Osteocyte (in vitro differentiated cells): ENCODE measurements at places on chromosomes 4 and X. TPM values are rescaled to one million over a fixed set of nuclear protein-coding genes. Genes with fewer than 3 reads are reported as not detected.

CT45A5 gene
- total RNA-seq: not detected in 2 replicates

BMPR1B gene
- total RNA-seq: 1.5 and 2.4 TPM in 2 replicates

JCHAIN gene
- total RNA-seq: not detected in 2 replicates

DNA sequence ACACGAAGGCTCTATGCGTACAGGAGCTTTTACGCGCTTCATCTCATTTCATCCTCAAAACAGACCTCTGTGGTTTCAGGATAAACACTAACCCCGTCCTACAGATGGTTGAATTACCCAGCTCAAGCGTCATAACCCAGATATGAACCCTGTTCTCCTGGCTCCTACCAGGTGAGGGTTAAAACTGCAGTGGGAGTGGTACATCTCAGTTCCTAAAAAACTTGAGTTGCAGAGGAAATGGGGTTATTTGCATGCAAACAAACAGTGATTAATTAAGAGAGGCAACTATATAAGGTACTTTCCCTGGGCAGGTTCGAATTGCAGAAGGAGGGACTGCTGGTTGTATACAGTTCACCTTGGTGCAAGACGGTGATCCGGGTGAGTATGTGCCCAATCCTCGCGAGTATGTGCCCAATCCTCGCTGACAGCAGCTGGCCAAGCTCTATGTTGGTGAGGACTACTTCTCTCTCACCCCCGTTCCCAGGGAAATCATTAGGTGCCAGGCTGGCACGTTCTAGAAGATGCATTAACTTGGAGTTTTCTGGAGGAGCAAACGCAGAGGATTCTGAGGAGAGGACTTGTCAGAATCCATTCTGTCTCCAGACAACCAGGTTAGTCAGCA lies 72.6 kb downstream of the FHDC1 start:
- DNase-seq: no peak

DNA sequence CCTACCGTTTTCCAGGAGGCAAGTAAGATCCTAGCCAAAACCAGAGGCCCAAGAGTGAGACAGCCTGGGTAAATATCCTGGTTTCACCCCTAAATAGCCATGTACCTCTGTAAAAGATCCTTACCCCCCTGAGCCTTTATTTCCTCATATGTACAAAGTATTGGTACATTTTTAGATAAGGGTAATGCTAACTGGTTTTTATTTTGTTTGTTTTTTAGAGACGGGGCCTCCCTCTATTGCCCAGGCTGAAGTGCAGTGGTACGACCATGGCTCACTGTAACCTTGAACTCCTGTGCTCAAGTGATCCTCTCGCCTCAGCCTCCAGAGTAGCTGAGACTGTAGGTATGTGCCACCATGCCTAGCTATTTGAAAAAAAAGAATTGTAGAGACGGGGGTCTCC lies 29.4 kb downstream of the SERPINA7 start:
- DNase-seq: no peak

- no peak for DNase-seq
Observed at GRCh38 chr4:15451866-15452765, 17.6 kb upstream of the CC2D2A start.

DNA sequence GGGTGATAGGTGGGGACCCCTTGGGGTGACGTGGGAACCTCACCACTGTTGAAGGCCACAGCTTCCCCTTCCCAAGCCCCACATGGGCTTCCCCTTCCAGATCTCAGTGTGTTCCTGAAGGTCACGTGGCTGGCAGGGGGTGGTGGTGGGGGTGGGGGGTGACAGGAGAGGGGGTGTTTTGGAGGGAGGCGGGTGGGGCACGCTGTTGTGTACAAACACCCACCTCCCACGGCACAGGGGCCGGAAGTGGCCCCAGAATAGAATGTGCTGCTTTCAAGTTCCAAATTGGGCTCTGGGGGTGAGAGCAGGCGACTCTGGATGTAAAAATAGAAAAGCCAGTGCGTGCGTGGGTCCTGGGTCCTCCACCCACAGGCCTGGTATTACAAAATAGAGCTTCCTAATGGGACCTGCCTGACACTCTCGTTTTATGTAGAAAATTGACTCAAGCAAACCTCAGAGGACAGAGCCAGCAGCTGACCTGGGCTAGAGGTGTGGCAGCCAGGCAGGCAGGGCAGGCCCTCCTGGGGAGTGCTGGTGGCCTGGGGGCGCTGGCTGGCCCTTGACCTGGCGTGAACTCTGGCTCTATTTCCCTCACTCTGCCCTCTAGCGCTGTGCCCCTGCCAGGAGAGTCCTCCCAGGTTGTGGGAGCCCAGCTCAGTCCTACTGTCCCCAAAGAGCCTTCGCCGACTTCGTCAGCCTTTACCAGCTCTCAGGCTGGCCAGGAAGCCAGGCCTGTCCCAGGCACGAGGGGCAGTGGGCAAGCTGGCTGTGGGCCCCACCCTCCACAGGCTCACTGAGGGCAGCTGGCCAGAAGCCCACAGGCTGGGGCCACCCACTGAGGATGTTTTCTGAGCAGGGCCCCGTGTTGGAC lies 5.4 kb upstream of the SH3BP2 start:
- no peak for DNase-seq

DNA sequence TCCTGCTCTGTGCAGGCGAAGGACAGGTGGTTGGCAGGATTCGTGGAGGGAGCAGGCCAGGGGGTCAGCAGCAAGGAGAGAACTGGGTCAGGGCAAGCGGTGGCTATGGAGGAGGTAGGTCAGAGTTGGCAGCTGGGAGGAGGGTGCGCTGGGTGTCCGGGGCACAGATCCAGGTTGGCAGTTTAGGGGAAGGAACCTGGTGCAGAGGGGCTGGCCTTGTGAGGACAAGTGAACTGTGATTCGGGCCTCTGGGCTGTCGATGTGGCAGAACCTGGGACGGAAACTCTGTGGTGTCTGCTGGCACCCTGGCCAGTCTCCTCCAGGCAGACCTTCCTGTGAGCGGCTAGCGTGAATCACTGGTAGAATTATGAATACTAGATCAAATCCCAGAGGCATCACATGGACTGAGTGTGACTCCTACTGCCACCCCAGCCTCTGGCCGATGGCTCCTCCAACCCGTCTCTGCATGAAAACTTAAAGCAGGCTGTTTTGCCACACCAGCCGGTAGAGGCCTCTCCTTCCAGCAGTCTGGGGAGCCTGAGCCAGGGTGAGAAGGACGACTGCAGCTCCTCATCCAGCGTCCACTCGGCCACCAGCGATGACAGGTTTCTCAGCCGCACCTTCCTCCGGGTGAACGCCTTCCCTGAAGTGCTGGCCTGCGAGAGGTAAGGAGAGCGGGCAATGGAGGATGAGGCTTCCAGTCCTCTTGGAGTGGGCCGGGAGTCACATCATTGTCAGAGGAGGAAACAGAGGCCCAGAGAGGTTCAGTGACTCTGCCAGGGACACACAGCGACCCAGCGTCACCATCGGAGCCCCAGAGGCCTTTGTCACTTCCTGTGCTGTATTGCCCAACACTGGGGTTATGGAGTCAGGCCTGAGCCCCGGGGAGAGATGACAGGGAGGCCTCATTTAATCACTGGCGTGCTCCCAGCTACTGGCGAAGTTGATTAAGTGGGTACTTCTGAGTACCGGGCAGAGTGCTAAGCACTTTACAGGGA lies 20.3 kb downstream of the EVC start:
- DNase-seq: no peak

DNA sequence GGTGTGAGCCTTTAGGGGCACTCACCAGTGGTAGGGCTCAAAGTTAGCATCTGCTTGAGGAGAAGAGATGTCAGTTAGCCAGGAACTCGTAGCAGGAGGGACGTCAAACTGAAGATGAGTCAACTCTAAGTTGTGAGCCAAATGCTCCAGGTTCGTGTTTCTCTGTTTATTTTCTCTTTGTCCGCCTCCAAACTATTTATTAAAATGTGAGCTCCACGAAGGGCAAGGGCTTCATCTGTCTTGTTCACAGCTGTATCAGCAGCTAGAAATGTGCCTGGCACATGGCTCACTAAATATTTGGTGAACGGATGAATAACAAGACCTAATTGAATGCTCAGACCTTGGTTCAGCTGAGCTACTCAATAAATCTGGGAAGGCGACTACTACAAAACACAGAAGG lies 248.9 kb downstream of the BCOR start:
- DNase-seq: no peak

DNA sequence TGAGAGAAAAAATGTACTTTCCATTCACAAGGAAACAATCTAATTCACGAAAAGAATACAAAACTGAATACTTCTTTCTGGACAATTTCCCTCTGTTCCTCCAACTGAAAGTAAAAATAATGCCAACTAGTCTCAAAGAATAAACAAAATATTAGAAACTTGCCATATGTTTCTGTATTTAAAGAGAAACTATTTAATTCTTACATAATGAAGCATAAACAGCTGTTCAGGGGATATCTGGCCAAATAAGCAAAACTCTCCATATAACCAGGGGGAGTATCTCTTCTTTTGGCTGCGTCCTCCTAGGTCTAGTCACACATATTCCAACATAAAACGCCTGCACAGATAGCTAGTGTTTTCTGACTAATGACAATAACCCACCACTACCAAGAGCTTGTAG lies 805 bp downstream of the GATB start:
- no peak for DNase-seq

DNA sequence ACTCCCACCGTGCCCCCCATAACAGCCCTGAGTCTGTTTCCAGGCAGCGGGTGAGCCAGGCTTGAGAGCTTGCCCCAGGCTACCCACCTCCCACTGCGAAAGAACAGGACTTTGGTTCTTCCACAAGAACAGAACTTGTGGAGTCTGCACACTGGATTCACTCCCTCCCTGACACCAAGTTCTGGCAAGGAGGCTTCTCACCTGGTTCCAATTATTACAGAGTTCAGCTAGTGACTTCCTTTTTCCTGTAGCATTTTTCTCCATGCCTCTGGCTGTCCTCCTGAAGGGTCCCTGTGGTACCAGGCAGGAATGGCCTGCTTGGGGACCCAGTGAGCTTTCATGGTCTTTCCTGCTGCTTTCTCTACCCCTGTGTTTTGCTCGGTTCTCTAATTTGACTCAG lies 208.6 kb upstream of the SFRP2 start:
- no peak for DNase-seq

DNA sequence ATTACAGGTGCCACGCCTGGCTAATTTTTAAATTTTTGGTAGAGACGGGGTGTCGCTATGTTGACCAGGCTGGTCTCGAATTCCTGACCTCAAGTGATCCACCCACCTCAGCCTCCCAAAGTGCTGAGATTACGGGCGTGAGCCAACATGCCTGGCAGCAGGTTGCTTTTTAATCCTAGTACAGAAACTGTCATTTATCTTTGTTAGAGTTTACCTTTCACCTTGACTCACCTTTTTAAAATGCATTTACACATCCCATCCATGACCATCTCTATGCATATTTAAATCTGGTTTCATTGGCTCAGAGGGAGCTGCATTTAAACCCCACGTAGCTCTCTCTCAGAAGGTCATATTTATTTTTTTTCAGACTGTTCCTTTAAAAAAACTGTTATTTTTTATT lies 31.9 kb downstream of the SLC16A2 start:
- no peak for DNase-seq

DNA sequence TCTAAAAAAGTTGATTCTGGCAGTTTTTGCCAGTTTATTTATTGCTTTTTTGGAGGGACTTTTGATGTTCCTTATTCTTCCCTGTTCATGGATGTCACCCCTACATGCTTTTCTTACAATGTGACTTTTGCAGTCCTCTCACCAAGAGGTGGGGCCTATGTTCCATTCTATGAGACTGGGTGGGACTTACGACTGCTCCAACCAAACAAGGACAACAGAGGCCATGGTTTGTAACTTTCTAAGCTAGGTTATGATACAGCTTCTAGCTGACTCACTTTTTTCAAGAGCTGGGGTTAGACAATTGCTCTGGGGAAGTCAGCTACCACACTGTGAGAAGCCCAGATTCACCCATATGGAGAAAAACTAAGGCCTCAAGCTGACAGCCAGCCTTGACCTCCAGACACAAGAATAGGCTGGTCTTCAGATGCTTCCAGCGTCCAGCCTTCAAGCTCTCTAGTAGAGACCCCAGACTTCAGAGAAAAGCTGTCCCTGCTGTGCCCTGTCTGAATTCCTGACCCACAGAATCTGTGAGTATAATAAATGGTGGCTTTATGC lies 39.5 kb downstream of the ENOPH1 start:
- peak; percentile 25 for DNase-seq

DNA sequence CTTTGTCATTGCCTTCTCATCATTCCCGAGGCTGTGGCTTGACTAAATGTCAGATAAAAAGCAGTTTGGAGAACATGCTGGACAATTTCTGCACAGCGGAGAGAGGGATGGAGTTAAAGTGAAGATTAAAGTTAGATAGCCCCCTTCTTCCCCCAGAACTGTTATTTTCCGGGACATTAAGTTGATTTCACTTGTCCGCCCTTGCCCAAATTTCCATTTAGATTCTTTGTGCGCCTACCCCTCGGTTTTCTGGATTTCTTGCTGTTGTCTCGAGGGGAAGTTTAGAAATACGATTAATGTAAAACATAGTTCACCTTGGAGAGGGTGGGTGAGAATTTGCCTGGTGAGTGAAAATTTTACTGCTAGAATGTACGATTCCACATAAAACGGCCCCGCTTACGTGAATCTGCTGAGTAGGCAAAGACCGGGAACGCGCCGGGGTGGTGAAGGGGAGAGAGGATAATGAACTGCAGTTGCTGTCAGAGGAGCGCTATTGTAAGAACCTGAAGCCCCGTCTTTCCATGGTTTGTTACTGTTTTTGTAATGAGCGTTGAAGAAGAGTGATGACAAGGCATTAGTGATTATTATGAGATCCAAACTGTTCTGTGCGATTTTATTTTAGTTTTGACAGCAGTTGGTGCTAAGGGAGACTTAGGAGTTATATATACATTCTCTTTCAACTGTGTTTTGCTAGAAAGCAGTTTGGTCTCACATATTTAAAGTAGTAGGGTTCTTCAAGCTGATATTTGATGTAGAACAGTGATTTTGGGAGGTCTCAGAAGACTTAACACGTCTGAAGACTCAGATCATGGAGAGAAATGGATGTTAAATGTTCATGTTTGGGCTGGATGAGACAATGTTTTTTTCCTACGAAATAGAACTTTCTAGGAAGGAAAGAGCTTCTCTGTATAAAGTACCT lies 73.0 kb downstream of the AFF1 start:
- DNase-seq: no peak

MND1 gene
- 0.91 and 1.8 TPM in 2 replicates for total RNA-seq

GRCh38 chrX:47166126-47166525 lies 21.1 kb downstream of the RBM10 start:
- DNase-seq: no peak

DNA sequence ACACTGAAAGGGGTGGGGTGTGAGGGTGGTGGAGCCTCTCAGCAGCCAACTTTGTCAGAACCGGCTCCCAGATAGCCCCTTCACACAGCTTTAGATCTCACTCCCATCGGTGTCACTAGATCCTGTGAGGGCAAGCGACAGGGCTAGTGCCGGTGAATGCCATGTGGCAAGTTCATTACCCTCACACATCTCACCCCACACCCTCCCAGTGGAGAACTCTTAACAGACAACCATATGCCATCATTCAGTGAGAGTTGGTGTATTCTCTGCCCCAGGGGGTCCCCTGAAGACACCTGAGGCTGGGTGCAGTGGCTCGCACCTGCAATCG lies 15.3 kb downstream of the SEPTIN6 start:
- no peak for DNase-seq

S100P gene
- not detected in 2 replicates for total RNA-seq
